ENCODE measurements at places on chromosomes 6 and 20.

GRCh38 chr6:35564733-35565132 lies 52.0 kb upstream of the TULP1 start:
- DNase-seq: no peak

GRCh38 chr20:1898482-1899240 lies 3.5 kb downstream of the SIRPA start:
- DNase-seq: no peak

DNA sequence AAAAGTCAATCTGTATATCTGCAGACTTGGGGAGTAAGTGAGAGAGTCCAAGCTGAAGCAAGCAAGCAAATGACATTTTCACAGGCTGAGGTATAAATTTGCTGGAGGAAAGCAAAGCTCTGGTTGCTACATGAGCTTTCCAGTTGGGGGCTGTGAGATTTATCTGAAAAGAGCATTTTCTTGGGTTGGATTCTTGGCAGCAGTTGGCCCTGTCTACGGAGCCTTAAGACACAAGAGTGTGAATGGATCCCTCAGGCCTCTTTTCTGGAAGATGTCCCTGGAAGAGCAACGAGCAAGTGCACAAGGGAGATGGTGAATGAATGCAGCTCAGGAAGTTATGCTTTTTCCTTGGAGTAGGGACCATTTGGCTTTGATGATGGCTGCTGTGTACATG lies 30.8 kb downstream of the ISM1 start:
- DNase-seq: no peak

GRCh38 chr20:18683839-18684238 lies 96.0 kb downstream of the DTD1 start:
- no peak for DNase-seq

DNA sequence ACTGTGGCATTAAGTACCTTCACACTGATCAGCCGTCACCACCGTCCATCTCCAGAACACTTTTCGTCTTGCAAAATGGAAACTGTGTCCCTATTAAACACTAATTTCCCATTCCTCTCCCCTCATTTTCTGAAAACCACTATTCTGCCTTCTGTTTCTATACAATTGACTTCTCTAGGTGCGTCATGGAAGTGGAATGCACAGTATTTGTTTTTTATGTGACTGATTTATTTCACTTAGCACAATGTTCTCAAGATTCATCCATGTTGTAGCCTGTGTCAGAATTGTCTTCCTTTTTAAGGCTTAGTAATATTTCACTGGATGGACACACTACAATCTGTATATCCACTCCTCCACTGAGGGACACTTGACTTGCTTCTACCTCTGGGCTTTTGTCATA lies 53.8 kb upstream of the PDE10A start:
- DNase-seq: no peak

DNA sequence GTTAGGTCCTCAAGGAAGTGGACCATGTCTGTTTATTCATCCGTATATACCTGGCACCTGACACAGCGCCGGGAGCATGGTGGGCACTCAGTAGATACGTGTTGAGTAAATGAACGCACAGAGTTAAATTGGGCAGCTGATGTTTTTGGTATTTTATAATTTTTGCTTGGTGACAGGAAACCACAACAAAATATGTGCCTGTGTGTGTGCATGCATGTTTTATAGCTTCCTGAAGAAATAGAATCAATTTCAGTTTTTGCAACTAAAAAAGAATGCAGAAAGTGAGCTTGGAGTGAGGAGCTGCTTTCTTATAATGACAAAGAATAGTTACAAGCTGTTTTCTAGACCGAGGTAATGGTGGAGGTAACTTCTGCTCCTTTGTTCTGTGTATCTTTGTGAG lies 91.4 kb downstream of the PLCB4 start:
- DNase-seq: no peak

GRCh38 chr6:138507977-138508675 lies 8.8 kb upstream of the NHSL1 start:
- DNase-seq: no peak

GRCh38 chr20:32034581-32035425 lies 17.2 kb upstream of the HCK start:
- DNase-seq: no peak

DNA sequence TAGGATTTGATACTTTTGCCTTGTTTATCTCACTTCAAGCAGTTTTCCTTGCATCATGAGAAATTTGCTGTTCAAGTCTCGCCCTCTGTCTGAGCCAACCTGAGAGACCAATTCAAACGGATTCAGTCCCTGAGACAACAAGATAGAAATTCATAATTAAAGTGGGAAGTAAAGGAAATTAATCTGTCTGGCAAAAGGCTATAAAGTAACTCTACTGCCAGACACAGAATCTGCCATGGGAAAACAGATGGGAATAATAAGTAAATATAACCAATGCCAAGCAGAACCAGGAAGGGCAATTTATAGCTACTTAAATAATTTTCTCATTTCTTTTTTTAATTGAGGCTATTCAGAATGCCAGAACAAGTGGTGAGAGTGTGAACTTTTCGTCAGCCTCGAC lies 239.6 kb downstream of the TFAP2C start:
- DNase-seq: no peak

DNA sequence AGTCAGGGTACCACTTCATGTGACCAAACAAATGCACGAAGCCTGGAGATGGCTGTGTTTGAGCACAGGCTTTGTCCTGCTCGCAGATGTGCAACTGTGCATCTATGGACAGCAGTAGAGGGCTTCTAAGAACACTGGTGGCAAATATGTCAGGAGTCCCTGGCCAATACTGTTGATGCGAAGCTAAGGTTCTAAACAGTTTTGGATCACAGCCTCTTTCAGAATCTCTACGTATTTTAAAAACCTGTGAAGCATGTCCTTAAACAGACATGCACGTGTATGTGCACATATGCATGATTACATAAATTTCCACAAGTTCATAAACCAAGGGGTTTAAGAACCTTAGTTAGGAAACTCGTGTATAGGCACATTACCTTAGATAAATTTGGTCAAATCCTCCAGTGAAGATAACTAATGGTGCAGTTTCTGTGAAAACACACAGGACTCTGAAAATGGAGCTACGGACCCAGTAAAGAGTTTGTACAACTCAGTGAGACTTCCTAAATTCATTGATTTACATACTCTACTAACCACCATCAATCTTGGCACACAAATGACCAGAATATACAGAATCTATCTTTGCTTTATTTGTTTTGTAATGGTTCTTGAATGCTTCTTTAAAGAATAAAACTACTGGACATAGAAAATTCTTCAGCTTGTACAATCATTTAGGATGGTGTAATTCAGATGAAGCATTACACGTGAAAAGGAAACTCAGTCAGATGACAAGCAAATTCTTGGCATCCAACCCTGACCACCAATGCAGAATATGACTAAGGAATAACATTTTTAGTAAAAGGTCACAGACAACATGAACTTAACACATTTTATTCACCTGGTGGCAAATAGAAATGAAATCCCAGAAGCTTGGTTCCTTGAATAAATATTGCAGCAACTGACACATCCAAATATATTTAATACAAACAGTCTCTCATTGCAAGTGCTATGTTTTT lies 27.4 kb downstream of the KCNQ5 start:
- no peak for DNase-seq

- no peak for DNase-seq
Measured at GRCh38 chr6:70954750-70955149, 2.1 kb downstream of the B3GAT2 start.

DNA sequence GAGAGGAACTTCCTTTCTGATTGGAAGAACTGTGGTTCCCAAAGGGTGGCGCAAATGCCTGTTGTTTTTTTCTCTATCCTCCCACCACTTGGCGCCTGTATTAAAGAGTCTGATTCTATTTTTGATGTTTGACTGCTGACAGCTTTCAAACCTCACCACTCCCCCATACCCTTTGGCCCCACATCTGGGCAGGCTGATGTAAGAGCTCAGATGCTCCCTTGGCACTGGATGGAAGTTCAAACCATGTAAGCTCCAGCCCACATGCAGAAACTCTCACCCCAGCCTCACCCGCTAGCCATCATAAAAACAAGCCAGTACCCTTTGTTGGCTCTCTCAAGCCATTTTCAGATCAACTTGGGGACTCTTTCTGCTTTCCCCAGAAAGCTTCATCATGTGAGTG lies 20.0 kb upstream of the TMEM14A start:
- DNase-seq: no peak

GRCh38 chr20:47167846-47168245 lies 188.7 kb downstream of the ZMYND8 start:
- no peak for DNase-seq

DNA sequence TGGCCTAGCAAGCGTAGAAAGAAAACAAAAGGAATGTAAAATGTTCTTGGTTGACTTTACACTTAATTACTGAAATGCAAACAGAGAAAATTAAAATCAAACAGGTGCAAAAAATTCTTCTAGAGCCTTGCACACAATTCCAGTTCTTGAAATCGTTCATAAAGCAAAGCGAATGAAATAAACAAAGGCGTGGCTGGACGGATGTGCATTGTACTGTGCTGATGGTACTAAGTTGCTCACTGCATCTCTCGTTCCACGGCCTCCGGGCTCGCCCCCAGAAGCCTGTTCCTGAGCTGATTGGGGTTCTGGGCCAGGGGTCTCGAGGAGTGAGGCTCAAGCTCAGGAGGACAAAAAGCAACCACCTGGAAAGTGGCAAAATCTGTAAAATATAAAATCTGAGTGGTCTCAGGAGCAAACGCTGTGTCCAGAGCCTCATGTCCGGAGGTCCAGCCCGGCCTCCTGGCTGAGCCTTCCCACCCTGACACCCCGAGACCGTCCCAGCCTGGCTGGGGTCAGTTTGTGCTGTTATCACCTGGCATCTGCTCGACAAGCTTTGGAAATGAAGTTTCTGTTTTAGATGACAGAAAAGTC lies 71.3 kb downstream of the TTLL2 start:
- DNase-seq: no peak

GRCh38 chr20:62782893-62783278 lies 13.4 kb upstream of the MRGBP start:
- DNase-seq: no peak

DNA sequence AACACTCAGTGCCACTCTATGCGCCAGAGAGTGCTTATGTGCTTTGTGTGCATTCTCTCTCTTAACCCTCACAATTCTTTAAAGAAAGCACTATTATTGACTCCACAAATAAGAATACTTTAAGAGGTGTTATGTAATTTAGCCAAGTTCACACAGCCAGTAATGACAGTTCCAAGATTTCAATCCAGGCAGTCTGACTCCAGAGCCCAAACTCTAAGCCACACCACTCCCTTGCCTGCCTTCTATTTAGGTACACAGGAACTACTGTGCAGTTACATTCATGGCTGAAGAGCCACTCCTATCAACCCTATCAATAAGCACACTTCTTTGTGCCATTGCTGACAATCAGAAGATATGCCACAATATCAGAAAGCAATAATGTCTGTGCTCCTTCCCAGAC lies 93.3 kb downstream of the PTPRK start:
- DNase-seq: no peak

- DNase-seq: no peak
Measured at GRCh38 chr6:24052590-24052961, 73.4 kb upstream of the NRSN1 start.

DNA sequence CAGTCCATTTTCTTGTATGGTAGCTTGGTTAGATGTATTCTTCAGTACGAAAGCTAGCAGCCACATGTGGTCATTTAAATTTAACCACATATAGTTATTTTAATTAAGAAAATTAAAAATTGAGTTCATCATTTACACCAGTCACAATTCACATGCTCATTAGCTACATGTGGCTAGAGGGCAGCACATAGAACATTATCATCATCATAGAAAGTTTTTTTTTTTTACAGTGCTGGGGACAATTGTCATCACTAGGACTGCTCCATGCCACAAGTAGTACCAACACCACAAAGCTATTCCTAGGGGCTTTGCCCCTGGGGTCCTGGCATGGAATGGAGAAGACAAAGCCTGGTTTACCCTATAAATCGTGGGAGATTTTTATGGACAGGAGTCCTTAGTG lies 30.5 kb downstream of the PLCB4 start:
- no peak for DNase-seq

DNA sequence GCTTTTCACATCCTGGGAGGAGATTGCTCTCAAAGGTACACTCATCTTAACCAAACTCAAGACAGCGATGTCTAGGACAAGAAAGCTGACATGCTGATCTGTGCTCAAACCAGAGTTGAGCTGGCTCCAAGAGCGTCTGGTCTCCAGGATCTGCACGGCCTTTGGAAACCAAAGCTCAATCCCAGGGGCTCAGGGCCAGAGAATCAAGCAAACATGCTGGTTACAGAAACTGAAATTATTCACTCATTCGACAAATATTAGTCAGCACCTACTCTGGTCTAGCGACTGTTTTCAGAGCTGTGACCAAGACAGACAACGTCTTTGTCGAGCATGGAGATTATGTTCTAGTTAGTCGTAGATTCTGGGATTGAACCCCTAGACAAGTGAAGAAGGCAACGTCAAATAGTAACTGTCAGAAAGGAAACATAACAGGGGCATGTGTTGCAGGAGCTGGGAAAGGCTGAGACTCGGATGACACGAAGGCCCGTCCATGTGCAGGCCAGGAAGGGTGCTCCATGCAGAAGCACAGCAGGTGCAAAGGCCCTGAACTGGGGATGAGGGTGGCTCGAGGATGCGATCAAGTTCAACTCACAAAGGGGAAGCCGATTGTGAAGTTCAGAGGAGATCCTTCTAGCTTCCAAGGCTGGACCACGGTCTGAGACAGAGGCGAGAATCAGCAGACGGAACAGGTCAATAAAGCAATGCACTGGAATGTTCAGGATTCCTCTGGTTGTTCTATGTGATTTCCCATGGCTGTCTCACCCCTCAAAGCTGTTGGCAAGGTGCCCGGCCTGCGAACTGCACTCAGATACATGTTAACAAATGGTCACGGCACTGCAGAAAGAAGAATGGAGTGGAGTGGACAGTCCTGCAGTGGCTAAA lies 12.5 kb upstream of the PCK1 start:
- DNase-seq: no peak

- DNase-seq: no peak
Measured at GRCh38 chr6:130852844-130853554, 25.8 kb downstream of the SMLR1 start.

DNA sequence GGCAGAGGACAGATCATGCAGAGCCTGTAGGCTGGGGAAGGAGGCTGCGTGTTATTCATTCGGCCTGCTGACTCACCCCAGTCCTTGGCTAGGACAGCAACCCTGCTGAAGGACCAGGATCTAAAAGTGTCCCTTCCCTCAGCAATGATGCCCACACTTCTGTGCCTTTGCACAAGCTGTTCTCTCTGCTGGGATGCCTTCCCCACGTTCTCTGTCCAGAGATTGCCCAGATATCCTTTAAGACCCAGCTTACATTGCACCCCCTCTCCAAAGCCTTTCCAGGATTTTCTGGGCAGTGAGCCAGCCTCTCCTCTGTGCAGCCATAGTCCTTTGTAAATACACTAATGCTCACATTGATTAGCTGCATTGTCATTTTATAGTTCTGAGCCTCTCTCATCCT lies 99.3 kb upstream of the CHD6 start:
- DNase-seq: no peak

GRCh38 chr6:110520992-110521543 lies 44.7 kb upstream of the SLC22A16 start:
- DNase-seq: no peak

DNA sequence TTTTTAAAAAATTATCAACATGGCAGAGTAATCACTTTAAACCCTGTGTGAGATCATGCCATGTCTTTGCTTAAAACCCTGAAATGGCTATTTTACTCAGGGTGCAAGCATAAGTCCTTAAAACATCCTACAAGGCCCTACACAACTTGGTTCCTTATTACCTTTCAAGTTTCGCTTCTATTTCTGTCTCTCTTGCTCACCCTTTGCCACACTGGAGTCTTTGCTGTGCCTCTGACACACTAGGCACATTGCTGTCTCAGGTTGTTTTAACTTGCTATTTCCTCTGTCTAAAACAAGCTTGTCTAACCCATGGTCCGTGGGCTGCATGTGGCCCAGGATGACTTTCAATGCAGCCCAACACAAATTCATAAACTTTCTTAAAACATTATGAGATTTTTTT lies 55.6 kb downstream of the KIAA0408 start:
- no peak for DNase-seq

Data from hematopoietic multipotent progenitor cell treated with erythropoietin and hydrocortisone succinate and interleukin-3 and kit ligand, for 17 days (in vitro differentiated cells).